ENCODE measurements at places on chromosomes 4 and X.
A peak's percentile ranks its signal among the peaks of the same experiment; 100 is the strongest.

- no peak for DNase-seq
Measured at GRCh38 chr4:85933291-85933640, 426.6 kb downstream of the MAPK10 start.

- no peak for DNase-seq
Measured at GRCh38 chr4:141019768-141020167, 113.5 kb downstream of the RNF150 start.

- no peak for DNase-seq
Measured at GRCh38 chrX:154515090-154515965, 704 bp downstream of the FAM3A start.

DNA sequence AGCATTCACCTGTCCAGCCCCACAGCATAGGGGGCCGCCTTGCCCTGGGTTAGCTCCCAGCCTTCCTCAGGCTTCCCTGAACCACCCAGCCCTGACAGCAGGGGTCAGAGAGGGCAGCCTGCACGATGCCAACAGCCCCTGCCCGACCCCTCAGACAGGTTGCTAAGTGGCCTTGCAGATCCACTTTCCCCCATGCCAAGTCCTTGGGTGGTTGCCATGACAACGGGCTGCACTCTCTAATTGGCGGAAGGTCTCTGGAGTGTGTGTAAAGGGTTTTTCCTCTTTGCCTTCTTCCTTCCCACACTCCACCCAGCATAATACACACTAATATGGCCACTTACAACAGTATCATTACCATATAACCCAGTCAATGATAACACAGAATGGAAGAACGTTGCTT is 99.6 kb upstream of the AFAP1 start:
- no peak for DNase-seq

DNA sequence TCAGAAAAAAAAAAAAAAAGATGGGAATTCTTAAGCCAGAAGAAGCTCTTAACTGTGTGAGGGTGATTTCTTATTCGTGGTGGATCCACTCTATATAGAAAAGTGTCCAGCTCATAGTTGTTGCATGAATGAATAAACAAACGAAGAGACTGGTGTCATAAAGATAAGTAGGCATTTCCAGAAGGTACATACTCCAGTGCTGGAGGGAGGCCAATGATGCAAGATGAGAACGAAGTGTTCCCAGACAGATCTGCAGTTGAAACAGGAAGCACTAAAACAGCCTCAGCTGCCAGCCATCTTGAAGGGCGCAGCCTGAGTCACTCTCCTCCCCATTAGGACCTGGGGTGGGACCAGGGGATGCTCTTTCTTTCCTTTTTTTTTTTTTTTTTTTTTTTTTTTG is 47.4 kb upstream of the HOPX start:
- DNase-seq, result no peak

DNA sequence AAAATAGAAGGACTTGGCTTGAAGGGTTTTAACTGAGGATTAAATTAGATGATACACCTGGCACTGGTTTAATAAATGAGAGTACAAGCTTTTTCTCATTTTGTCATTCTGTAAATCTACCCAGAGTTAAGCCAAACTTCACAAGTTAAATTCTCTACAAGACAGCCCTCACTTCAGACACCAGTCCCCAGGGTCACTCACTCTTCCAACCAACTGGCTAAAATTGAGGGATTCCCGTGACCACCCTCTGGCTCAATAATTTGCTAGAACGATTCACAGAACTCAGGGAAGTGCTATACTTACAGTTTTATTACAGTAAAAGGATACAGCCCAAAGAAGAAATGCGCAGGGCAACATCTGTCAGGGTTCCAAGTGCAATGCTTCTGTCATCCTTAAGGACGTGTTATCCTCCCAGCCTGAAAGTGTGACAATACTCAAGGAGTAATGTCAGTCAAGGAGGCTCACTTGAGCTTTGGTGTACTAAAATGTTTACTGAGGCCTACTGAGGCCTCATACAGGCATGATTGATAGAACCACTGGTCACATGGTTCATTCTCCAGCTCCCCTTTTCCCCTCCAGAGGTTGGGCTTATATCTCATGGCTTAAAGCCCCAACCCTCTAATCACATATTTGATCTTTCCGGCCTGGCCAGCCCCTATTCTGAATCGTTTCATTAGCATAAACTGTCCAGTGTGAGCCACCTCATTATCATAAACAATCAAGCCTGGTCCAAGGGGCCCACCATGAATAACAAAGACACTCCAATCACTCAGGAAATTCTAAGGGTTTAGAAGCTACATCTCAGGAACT is 9.6 kb upstream of the TMSB4X start:
- DNase-seq, result no peak

DNA sequence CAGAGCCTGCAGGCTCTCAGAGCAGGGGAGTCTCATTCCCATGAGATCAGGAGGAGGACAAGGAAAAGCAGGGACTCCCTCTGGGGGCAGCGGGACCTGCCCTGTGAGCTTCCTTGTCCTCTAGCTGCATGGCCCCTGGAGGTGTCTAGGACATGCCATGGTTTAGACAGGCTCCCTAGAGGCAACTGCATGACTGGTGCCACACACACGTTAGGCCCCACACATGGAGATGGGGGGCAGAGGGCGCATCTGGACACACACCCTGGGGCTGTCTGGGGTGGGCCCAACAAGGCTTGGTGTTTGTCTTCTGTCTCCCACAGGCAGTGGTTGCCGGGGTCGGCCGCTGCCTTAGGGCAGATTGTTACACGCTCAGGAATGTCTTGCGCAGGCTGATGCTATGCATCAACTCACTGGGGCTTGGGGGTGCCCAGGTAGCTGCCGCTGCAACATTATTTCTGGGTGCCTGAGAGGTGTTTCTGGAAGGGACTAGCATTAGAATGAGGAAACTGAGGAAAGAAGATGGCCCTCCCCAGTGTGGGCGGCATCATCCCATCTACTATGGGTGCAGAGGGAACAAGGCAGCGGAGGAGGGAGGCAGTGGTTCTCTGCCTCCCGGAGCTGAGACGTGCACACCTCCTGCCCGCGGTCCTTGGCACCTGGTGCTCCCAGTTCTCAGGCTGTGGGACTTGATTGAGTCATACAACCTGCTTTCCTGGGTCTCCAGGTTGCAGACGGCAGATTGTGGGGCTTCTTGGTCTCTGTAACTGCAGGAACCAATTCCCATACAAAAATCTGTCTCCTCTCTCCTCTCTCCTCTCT is 32.1 kb upstream of the GPR78 start:
- no peak for DNase-seq

DNA sequence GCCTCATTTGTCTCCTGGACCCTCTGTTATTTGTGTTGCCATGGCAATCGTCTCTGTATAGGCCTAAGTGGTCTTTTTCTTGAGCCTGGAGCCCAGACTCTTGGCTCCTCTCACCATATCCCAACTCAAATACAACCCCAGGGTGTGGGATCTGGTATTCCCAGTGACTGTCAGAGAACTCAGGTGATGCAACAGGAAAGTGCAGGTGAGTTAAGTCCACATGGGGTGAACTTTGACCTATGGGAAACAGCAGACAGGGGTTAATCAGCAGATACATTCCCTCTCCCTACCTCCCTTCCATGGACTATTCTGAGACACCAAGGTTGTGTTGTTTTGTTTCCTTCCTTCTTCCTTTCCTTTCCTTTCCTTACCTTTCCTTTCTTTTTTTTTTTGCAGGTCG is 130.9 kb upstream of the RPS6KA3 start:
- no peak for DNase-seq

- DNase-seq, result no peak
Measured at GRCh38 chr4:130468340-130468739, 1372.4 kb downstream of the C4orf33 start.

DNA sequence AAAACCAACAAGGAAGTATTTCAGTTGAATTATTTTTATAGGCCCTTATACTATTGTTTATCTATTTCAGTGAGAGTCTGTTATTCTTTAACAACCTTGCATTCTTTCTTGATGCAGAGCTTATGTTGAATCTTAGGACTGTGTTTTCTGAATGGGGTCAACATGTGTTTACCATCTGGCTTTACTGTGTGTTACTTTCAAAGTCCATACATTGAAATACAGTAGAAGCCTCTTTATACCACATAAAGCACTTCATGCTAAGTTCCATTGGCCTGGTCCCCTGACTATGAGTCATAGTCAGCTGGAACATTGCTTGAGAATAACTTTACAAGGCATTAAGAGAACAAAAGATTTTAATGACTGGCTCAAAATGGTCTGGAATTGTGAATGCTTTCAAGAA is 152.6 kb downstream of the GASK1B start:
- DNase-seq, result no peak

- peak; percentile 34 for DNase-seq
Measured at GRCh38 chrX:47831788-47832187, 4.9 kb upstream of the ZNF81 start.

DNA sequence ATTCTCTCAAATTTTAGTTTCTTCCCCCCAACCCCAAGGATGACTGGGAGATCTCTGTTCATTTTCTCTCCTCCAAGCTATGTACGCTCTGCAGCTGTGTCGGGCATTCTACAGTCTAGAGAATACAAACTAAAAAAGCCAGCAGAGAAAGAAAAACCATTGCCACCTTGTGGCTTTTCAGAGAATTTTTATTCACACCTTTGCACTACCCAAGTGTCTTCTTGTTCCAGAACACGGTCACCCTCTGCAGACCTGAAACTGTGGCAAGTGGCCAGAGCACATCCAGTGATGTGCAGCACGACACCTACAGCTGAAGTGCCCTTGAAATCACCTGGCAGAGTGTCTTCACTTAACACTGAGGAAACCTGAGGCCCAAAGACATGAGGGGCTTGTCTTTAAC is 68.6 kb downstream of the CHST7 start:
- DNase-seq, result no peak

DNA sequence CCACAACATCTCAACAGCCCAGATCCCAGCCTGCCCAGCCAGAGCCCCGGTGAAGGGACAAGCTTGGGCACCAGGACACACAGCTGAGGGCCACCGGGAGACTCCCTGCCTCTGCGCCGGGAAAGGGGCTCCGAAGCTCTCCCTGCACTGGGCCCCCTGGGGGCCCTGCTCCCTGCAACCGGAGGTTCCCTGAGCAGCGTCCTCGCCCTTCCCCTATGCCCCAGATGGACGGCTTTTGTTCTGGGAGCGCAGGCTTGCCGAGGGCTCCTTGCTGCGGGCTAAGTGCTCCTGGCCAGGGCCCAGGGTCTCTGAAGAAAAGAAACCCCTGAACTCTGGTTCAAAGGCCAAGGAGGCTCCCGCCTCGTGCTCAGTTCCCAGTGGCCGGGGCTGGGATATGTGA is 899 bp upstream of the ZFP92 start:
- no peak for DNase-seq

DNA sequence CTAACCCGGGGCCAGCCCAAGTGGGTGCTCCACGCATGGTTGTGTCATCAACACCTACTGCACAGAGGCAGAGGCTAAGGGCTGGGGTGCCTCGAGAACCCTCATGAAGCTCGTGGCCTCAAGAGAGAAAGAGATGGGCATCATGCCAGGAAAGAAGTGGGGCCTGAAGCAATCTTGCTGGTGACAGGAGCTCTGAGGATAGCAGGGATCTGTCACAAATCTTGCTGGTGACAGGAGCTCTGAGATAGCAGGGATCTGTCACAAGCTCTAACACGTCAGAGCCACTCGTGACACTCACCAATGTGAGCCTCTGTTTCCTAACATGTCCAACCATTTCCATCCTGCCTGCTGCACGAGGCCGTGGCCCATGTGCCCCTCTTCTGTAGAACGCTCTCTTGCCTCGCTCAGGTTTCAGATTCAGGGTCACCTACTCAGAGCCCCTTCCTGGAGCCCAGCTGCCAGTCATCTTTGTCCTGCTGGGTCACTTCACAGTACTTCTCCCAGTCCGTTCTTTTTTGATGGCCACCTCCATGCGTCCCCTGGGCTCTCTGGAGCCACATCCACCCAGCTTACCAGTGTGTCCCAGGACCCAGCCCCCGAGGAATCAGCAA is 21.1 kb downstream of the PNMA6E start:
- no peak for DNase-seq

- DNase-seq, result no peak
Measured at GRCh38 chrX:125298871-125299270, 20.8 kb upstream of the TEX13C start.

GRCh38 chr4:165874791-165875371 is 1.8 kb downstream of the TLL1 start:
- DNase-seq, result no peak

DNA sequence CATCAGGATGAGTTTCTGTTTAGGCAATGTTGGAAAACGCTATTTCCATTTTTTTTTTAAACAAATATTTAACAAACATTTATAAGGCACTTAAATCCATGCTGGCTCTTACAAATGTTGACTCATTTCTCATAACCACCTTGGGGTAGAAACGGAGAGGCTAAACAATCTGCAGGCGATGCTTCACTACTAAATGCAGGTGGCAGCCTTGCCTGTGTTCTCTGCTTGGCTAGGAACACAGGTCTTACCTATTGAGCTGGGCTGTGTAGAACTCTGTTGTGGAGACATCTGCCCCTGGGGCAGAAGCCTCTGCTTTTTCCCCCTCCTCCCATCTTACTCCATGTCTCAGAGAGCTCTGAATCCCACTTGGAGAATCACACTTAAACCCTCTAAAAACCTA is 1.4 kb upstream of the CXCL1 start:
- no peak for DNase-seq

GRCh38 chr4:25021216-25021615 is 9.5 kb downstream of the LGI2 start:
- no peak for DNase-seq

- DNase-seq, result no peak
Measured at GRCh38 chr4:99593781-99594641, 19.4 kb downstream of the MTTP start.

- DNase-seq, result no peak
Measured at GRCh38 chr4:123651066-123651465, 254.5 kb downstream of the SPRY1 start.

- DNase-seq, result no peak
Measured at GRCh38 chrX:139903210-139903609, 29.6 kb downstream of the ATP11C start.

DNA sequence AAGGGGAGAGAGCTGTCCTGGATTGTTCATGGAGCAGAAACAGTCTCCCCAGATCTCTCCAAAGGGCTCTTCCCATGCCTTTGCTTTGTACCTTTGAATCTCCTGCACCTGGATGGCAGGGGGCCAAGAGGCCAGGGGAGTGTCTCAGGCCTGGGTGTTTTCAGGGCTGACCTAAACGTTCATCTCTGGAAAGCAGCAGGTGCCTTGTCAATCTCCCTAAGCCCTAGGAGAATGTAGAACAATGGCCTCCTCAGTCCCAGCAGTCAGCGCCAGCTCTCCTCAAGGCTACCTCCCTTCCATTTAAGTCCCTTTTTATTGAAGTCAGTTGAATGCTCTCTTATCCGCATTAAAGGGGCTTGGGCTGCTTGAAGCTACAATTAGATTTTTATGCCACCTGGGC is 31.2 kb upstream of the NSUN7 start:
- DNase-seq, result no peak

- DNase-seq, result no peak
Measured at GRCh38 chrX:17160975-17161374, 214.0 kb upstream of the NHS start.

GRCh38 chr4:169460081-169460480 is 152.3 kb downstream of the NEK1 start:
- DNase-seq, result no peak

GRCh38 chrX:75278991-75279390 is 5.1 kb downstream of the UPRT start:
- DNase-seq, result no peak

DNA sequence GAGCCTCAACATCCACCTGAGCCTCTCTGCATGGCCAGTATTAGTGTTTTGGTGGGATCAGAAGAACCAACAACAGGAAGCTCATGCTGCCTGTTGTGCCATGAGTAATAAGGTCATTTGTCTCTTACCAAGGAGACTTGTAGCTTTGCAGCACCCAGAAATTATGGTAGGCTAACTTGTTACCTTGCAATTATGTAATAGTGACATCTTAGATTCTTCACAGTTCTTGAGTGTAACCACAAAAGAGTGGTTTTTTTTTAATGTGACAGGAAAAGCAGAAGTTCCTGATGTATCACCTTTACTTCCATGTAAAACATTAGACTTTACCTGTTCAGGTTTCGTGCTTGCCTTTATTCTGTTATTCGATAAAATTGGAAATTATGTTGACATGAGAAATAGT is 263.9 kb upstream of the CXXC4 start:
- no peak for DNase-seq
